ENCODE measurements at places on chromosomes 7 and 10. TPM values are rescaled to one million over a fixed set of nuclear protein-coding genes. Genes with fewer than 3 reads are reported as not detected.

Gene PDK4
- 0.07 TPM for polyA plus RNA-seq

Gene LRIT1
- not detected for polyA plus RNA-seq

Gene FAM200A
- 4.9 TPM for polyA plus RNA-seq

Gene ACTR3C
- 1.8 TPM for polyA plus RNA-seq

Gene VAX1
- polyA plus RNA-seq, result not detected

Gene LRRN3
- 0.31 TPM for polyA plus RNA-seq

Gene AS3MT
- 7.2 TPM for polyA plus RNA-seq

Gene TRIL
- polyA plus RNA-seq, result 1.2 TPM

- DNase-seq, result no peak
- H3K27me3 ChIP-seq, result no peaks in the 10 kb centered on the region
- H3K27ac ChIP-seq, result no peak overlapping the region
- H3K4me3 ChIP-seq, result no peak overlapping the region
- no peaks in the 10 kb centered on the region for H3K36me3 ChIP-seq
Measured at GRCh38 chr10:73922007-73922863, 11.3 kb downstream of the PLAU start.

DNA sequence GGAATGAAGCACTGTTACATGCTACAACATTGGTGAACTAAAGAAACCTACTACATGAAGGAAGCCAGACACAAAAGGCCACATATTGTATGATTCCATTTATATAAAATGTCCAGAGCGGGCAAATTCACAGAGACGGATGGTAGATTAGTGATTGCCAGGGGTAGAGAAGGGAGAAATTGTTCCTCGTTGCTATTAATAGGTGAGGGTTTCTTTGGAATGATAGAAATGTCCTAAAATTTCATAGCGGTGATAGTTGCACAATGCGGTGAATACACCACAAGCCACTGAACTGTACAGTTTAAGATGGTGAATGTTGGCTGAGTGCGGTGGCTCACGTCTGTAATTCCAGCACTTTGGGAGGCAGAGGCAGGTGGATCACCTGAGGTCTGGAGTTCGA lies 29.0 kb downstream of the DENND2A start:
- DNase-seq, result no peak
- no peak overlapping the region for H3K4me3 ChIP-seq
- H3K27ac ChIP-seq, result no peak overlapping the region
- H3K4me1 ChIP-seq, result no peaks in the 10 kb centered on the region

DNA sequence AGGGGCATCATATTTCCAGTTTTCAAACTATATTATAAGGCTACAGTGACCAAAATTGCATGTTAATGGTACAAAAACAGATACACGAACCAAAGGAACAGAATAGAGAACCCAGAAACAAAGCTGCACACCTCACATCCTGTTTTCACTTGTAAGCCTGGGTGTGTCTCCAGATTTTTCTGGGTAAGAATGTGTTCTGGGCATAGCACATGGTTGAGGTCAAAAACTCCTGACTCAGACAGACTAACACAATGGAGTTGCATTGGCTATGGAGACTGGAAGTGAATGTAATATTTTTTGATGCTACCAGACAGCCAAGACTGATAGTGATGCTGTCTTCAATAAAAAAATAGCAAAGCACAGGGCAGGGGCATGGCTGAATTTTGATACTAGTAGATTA lies 1175.2 kb downstream of the NXPH1 start:
- no peak overlapping the region for H3K4me3 ChIP-seq
- H3K27me3 ChIP-seq, result no peaks in the 10 kb centered on the region
- no peaks in the 10 kb centered on the region for H3K4me1 ChIP-seq

DNA sequence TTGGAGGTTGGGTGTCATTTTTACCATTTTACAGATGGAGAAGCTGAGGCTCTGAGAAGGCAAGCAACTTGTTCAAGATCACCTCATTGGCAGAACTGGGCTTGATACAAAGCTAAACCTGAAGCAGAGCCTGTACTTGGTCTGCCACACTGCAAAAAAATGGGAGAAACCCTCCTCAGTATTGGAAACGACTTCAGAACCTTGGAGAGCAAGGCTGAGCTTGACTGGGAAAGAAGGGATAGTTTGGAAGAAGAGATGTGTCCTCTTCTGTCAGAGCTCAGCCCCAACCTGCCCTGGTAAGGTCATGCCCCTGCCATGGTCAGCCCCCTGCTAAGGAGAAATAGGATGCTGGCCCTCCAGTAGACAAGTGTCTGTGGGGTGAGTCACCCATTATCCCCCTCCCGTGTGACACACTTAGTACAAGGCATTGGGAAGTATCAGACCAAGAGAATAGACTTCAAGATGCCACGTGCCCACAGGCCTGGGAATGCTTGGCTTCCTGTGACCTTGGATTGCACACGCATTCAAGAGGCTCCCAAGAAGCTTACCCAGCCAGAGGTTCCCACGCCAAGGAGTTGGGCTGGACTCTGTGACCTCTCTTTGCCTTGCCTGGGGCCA lies 56.2 kb upstream of the SMNDC1 start:
- no peak overlapping the region for H3K4me3 ChIP-seq
- H3K4me1 ChIP-seq, result peaks cover 4% of the 10 kb centered on the region
- no peaks in the 10 kb centered on the region for H3K27me3 ChIP-seq
- H3K27ac ChIP-seq, result no peak overlapping the region
- H3K36me3 ChIP-seq, result no peaks in the 10 kb centered on the region

DNA sequence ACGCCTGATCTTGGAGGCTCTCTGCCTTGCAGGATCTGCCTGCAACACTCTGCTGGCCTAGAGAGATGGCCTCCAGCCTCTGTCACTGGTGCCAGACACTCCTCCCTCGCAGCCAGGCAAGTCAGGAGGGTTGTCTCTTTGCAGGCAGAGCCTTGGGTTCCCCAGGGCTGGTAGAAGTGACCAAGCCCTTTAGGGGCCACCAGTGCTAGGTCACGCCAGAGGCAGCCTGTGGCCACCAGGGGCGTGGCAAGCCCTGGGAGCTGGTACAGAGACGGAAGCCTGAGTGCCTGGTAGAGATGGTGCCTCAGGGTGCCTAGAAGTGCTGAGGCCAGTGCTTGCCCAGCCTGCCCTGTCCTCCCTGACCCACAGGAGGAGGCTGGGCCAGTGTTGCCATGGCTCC lies 9.1 kb downstream of the ADCYAP1R1 start:
- H3K27me3 ChIP-seq, result no peaks in the 10 kb centered on the region
- H3K4me1 ChIP-seq, result no peaks in the 10 kb centered on the region
- DNase-seq, result peak; percentile 57

- no peaks in the 10 kb centered on the region for H3K36me3 ChIP-seq
- no peak overlapping the region for H3K4me3 ChIP-seq
Measured at GRCh38 chr10:11297136-11297535, 279.5 kb downstream of the CELF2 start.

DNA sequence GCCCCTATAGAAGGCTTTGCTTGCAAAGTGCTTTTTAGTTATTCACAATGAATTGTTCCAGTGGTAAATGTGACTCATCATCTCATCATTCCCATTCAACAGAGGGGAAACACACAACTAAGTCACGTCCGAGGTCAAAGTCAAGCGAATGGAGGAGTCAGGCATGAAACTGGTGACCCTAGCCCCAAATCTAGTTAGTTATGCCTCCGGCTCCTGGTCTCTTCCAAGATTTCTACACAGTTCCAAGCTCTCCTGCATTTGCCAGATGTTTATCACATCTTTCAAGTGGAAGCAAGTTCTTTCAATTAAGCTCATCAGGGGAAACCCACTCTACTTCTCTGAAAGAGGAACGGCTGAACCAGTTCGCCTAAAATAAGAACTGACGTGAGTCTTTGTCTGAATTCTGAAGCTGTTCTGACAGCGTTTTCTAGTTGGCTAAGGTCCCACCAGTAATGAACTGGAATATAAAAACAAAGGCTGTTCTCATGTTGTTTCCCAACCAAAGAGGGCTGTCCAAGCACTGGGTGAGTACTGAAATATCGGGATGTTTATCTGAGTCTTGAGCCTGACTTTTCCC lies 140.9 kb upstream of the NRBF2 start:
- DNase-seq, result no peak
- H3K27ac ChIP-seq, result no peak overlapping the region
- no peaks in the 10 kb centered on the region for H3K36me3 ChIP-seq
- H3K27me3 ChIP-seq, result no peaks in the 10 kb centered on the region

- no peak within 1 kb of the TSS for H3K27ac ChIP-seq
- peak; percentile 85 for DNase-seq
- H3K4me1 ChIP-seq, result peaks cover 64% of the 10 kb centered on the region
- H3K36me3 ChIP-seq, result no peaks in the 10 kb centered on the region
- peak within 1 kb of the TSS; percentile 76 for H3K4me3 ChIP-seq
Measured at GRCh38 chr7:117873310-117874190, at the start of gene CTTNBP2. CTTNBP2 (minus strand) TSS chr7:117873441; CDS start chr7:117873415, 26 bp downstream.

- no peak for DNase-seq
- H3K36me3 ChIP-seq, result no peaks in the 10 kb centered on the region
- peaks cover 11% of the 10 kb centered on the region for H3K27me3 ChIP-seq
- no peaks in the 10 kb centered on the region for H3K4me1 ChIP-seq
- H3K27ac ChIP-seq, result no peak overlapping the region
- H3K4me3 ChIP-seq, result no peak overlapping the region
Measured at GRCh38 chr7:155363852-155364600, 66.3 kb downstream of the INSIG1 start.

GRCh38 chr7:151058781-151059366 lies 515 bp upstream of the SLC4A2 start:
- H3K4me1 ChIP-seq, result peaks cover 36% of the 10 kb centered on the region
- H3K27me3 ChIP-seq, result peaks cover 36% of the 10 kb centered on the region
- no peaks in the 10 kb centered on the region for H3K36me3 ChIP-seq
- no peak for DNase-seq
- H3K27ac ChIP-seq, result no peak overlapping the region

DNA sequence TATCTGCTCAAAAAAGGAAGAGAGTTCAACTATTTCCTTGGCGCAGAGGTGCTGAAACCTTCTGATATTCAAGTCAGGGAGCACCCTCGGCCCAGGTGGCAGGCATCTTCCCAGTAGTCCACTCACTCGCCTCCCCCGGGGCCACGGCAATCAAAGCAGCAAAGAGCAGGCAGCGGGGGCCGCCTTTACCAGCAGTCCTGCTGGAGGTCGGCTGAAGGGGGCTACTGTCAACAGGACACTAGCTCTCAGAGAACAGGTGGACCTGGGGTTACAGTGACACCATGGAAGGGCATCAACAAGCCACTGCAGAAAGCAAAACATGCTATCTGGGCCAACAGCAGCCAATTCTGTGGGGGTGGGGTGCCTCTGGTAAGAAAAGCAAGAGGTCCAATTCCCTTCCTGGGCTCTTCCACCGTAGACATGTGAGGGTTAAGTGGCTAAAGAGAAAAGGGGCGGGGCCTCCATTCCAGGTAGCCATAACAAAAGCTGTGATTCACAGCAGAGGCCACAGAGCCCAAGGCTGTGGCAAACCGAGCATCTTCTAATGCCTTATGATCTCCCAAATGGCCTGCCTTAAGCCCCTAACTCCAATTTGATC lies 9.4 kb downstream of the FZD9 start:
- no peaks in the 10 kb centered on the region for H3K27me3 ChIP-seq
- H3K4me1 ChIP-seq, result no peaks in the 10 kb centered on the region
- H3K4me3 ChIP-seq, result no peak overlapping the region

DNA sequence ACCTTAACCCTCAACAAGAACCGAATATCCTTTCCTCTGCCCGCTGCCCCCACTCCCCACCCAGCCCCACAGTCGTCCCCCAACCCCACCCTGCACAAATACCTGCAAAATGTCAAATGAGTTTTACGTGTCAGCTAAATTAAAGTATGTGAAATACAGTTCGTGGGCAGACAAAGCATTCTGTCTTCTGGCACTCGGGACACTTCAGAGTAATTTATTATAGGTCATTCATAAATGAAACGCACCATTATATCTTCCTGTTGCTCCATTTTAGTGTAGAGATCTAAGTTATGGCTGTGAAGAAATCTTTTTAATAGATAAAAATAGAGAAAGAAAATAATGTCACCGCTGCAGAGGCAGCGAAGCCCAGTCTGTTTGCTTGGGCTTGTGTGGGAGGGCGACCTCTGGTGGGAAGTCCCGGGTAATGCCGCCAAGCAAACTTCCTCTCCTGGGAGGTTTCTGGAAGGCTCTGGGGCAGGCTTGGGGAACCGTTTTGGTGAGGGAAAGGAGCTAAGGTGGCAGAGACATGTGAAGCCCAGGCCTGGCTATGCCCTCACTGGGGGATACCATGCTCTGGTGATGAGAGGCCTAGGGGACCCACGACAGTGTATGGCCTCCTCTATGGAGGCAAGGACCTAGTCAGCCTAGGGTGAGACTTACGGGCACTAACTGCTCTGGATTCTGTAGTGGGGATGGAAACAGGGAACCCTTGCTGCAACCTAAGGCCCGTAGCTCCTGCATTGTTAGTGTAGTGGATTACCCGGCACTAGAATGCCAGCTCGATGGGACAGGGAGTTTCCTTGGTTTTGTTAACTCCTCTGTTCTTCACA lies 604.9 kb downstream of the LRMDA start:
- H3K4me3 ChIP-seq, result no peak overlapping the region
- no peak overlapping the region for H3K27ac ChIP-seq
- H3K36me3 ChIP-seq, result no peaks in the 10 kb centered on the region
- peaks cover 4% of the 10 kb centered on the region for H3K4me1 ChIP-seq
- peak; percentile 78 for DNase-seq

- no peak overlapping the region for H3K4me3 ChIP-seq
- H3K27me3 ChIP-seq, result no peaks in the 10 kb centered on the region
- DNase-seq, result peak; percentile 68
- H3K4me1 ChIP-seq, result no peaks in the 10 kb centered on the region
- no peaks in the 10 kb centered on the region for H3K36me3 ChIP-seq
Measured at GRCh38 chr7:33982425-33982786, 77.1 kb downstream of the BMPER start.

DNA sequence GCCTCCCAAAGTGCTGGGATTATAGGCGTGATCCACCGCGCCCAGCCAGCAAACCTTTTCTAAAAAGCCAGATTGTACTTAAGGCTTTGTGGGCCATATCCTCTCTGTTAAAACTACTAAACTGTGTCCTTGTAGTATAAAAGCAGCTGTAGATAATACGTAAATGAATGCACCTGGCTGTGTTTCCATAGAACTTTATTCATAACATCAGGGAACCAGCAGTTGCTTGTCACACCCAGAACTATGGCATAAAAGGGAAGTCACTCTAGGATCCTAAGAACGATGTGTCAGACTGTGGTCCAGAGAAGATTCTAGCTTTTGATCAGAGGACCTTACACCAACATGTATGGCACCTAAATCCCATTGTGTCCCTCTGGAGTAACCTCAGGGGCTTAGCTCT lies 63.0 kb downstream of the DENND2A start:
- no peak for DNase-seq
- no peaks in the 10 kb centered on the region for H3K36me3 ChIP-seq
- H3K27ac ChIP-seq, result no peak overlapping the region
- no peaks in the 10 kb centered on the region for H3K4me1 ChIP-seq
- no peak overlapping the region for H3K4me3 ChIP-seq

GRCh38 chr10:93081834-93082233 lies 8.1 kb downstream of the CYP26A1 start:
- peaks cover 14% of the 10 kb centered on the region for H3K4me1 ChIP-seq
- no peaks in the 10 kb centered on the region for H3K36me3 ChIP-seq
- DNase-seq, result no peak
- H3K27ac ChIP-seq, result no peak overlapping the region
- no peak overlapping the region for H3K4me3 ChIP-seq

All from GM23338 (cell line).